ENCODE measurements at places on chromosomes 5 and 9. TPM values are rescaled to one million over a fixed set of nuclear protein-coding genes. Genes with fewer than 3 reads are reported as not detected.

The IL7R gene
- total RNA-seq = 147 TPM

DNA sequence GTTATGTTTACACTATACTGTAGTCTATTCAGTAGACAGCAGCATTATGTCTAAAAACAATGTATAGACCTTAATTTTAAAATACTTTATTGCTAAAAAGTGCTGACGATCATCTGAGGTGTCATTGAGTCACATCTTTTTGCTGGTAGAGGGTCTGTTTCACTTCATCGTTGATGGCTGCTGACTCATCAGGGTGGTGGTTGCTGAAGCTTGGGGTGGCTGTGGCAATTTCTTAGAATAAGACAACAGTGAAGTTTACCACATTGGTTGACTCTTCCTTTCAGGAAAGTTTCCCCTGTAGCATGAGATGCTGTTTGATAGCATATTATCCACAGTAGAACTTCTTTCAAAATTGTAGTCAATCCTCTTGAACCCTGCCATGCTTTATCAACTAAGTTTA lies 150.3 kb downstream of the FBXL7 start:
- no peak overlapping the region for H3K27ac ChIP-seq
- H3K36me3 ChIP-seq = no peaks in the 10 kb centered on the region
- no peaks in the 10 kb centered on the region for H3K4me1 ChIP-seq
- H3K4me3 ChIP-seq = no peak overlapping the region
- DNase-seq = no peak

GRCh38 chr9:101999441-101999840 lies 261.0 kb upstream of the GRIN3A start:
- H3K4me1 ChIP-seq = no peaks in the 10 kb centered on the region
- peaks cover 7% of the 10 kb centered on the region for H3K27me3 ChIP-seq
- no peak overlapping the region for H3K27ac ChIP-seq
- no peak overlapping the region for H3K4me3 ChIP-seq

The TNFSF15 gene
- 0.62 TPM for total RNA-seq

The SH3PXD2B gene
- total RNA-seq = 1.1 TPM

DNA sequence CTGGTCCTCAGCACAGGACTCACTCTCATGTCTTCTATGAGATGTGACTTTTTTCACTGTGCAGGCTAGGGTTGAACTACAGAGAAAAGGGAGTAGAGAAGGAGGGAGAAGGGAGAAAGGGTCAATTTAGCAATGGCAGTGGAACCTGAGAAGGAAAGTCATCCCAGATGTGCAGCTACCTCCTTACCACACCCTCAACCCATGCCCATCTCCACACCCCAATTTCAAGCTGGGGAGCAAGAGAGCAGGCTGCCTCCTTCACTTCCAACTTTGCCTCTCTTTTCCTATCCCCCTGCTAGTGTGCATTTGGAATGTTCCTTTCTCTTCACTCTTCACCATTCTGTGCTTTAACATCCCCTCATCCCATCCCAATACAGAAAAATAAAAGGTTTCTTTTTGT lies 163.5 kb upstream of the MAP3K1 start:
- H3K27ac ChIP-seq = no peak overlapping the region
- H3K27me3 ChIP-seq = no peaks in the 10 kb centered on the region
- no peak for DNase-seq
- H3K4me3 ChIP-seq = no peak overlapping the region
- H3K36me3 ChIP-seq = no peaks in the 10 kb centered on the region

The PHF24 gene
- total RNA-seq = not detected

The F2RL1 gene
- total RNA-seq = 3.0 TPM

The FOXD4L5 gene
- 0.10 TPM for total RNA-seq

DNA sequence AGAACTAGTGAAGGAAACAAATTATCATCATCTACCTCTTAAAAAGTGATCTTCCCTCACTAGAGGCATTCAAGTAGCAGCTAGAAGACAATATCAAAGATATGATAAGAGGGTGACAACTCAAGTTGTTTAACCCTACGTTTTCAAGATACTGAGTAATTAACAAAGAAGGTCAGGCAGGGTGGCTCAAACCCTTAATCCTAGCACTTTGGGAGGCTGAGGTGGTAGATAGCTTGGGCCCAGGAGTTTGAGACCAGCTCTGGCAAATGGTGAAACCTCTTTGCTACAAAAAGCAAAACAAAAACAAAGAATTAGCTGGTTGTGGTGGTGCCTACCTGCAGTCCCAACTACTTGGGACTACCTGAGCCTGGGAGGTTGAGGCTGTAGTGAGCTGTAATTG lies 408.2 kb upstream of the TUSC1 start:
- DNase-seq = no peak
- no peaks in the 10 kb centered on the region for H3K4me1 ChIP-seq
- H3K36me3 ChIP-seq = no peaks in the 10 kb centered on the region
- no peaks in the 10 kb centered on the region for H3K27me3 ChIP-seq

The CXCL14 gene
- total RNA-seq = not detected

- H3K36me3 ChIP-seq = no peaks in the 10 kb centered on the region
- H3K27ac ChIP-seq = no peak overlapping the region
These were observed 62.4 kb downstream of the ZNF608 start for GRCh38 chr5:124683917-124684555.

GRCh38 chr5:120151181-120151580 lies 312.9 kb upstream of the PRR16 start:
- H3K27me3 ChIP-seq = no peaks in the 10 kb centered on the region
- no peak overlapping the region for H3K4me3 ChIP-seq
- no peaks in the 10 kb centered on the region for H3K36me3 ChIP-seq
- no peak overlapping the region for H3K27ac ChIP-seq
- H3K4me1 ChIP-seq = no peaks in the 10 kb centered on the region
- DNase-seq = no peak

DNA sequence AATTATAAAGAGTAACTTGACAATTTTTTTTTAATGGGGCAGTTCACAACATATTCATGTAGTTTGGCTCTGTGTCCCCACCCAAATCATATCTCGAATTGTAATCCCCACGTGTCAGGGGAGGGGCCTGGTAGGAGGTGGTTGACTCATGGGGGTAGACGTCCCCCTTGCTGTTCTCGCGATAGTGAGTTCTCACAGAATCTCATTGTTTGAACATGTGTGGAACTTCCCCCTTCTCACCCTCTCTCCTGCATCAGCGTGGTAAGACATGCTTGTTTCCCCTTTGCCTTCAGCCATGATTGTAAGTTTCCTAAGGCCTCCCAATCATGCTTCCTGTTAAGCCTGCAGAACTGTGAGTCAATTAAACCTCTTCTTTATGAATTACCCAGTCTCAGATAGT lies 40.7 kb downstream of the FBXW11 start:
- peak; percentile 57 for DNase-seq
- peaks cover 16% of the 10 kb centered on the region for H3K36me3 ChIP-seq
- no peaks in the 10 kb centered on the region for H3K27me3 ChIP-seq
- H3K4me1 ChIP-seq = peaks cover 72% of the 10 kb centered on the region
- peak overlapping the region; percentile 79 for H3K27ac ChIP-seq

- H3K36me3 ChIP-seq = no peaks in the 10 kb centered on the region
- H3K4me1 ChIP-seq = peaks cover 21% of the 10 kb centered on the region
- no peak overlapping the region for H3K4me3 ChIP-seq
- no peak overlapping the region for H3K27ac ChIP-seq
- no peaks in the 10 kb centered on the region for H3K27me3 ChIP-seq
These were observed 68.2 kb downstream of the SLC1A1 start for GRCh38 chr9:4558371-4558998.

The CD14 gene
- 0.14 TPM for total RNA-seq

The SPAAR gene
- not detected for total RNA-seq

The ENHO gene
- 0.27 TPM for total RNA-seq

GRCh38 chr9:129885018-129885669 lies 49.9 kb downstream of the USP20 start:
- peaks cover 47% of the 10 kb centered on the region for H3K4me1 ChIP-seq
- DNase-seq = peak; percentile 72
- peaks cover 20% of the 10 kb centered on the region for H3K36me3 ChIP-seq
- peak overlapping the region; percentile 92 for H3K4me3 ChIP-seq
- no peaks in the 10 kb centered on the region for H3K27me3 ChIP-seq

- peaks cover 9% of the 10 kb centered on the region for H3K4me1 ChIP-seq
- no peak for DNase-seq
- no peak overlapping the region for H3K4me3 ChIP-seq
- H3K27ac ChIP-seq = no peak overlapping the region
- H3K36me3 ChIP-seq = no peaks in the 10 kb centered on the region
- no peaks in the 10 kb centered on the region for H3K27me3 ChIP-seq
These were observed 91.2 kb downstream of the DCP2 start for GRCh38 chr5:113067635-113068344.

The PCDHB5 gene
- not detected for total RNA-seq

GRCh38 chr9:129604766-129605163 lies 16.1 kb downstream of the C9orf50 start:
- DNase-seq = no peak
- peaks cover 29% of the 10 kb centered on the region for H3K4me1 ChIP-seq
- H3K36me3 ChIP-seq = no peaks in the 10 kb centered on the region
- no peak overlapping the region for H3K27ac ChIP-seq
- no peaks in the 10 kb centered on the region for H3K27me3 ChIP-seq
- no peak overlapping the region for H3K4me3 ChIP-seq

DNA sequence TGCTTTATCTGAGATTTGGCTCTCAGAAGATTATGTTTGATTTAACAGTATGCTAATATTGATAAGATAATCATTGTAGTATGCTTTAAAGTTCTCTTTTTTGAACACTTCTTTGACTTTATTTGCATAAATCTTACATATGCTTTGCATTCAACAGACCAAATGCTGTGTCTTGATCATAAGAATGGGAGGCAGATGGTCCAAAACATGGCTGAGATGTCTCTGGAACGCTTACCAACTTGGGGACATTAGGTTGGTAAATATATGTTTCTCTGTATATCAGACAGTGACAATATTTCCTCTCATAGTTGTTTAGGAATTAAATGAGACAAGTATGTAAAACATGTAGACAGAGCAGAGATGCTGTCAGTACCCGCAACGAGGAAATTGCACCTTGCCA lies 197.9 kb upstream of the CTNND2 start:
- no peaks in the 10 kb centered on the region for H3K4me1 ChIP-seq
- H3K4me3 ChIP-seq = no peak overlapping the region
- DNase-seq = no peak
- H3K27ac ChIP-seq = no peak overlapping the region
- no peaks in the 10 kb centered on the region for H3K27me3 ChIP-seq
- H3K36me3 ChIP-seq = no peaks in the 10 kb centered on the region

GRCh38 chr5:86862093-86862492 lies 244.4 kb downstream of the COX7C start:
- H3K4me1 ChIP-seq = no peaks in the 10 kb centered on the region
- no peak overlapping the region for H3K4me3 ChIP-seq
- no peak overlapping the region for H3K27ac ChIP-seq
- peaks cover 4% of the 10 kb centered on the region for H3K27me3 ChIP-seq
- H3K36me3 ChIP-seq = no peaks in the 10 kb centered on the region

- DNase-seq = no peak
- no peaks in the 10 kb centered on the region for H3K36me3 ChIP-seq
- no peak overlapping the region for H3K27ac ChIP-seq
- no peaks in the 10 kb centered on the region for H3K4me1 ChIP-seq
These were observed 8.9 kb downstream of the UBE2QL1 start for GRCh38 chr5:6457592-6457991.

The SLC1A1 gene
- not detected for total RNA-seq

- H3K36me3 ChIP-seq = no peaks in the 10 kb centered on the region
- H3K4me1 ChIP-seq = peaks cover 9% of the 10 kb centered on the region
- no peaks in the 10 kb centered on the region for H3K27me3 ChIP-seq
- no peak overlapping the region for H3K4me3 ChIP-seq
These were observed 12.1 kb upstream of the NCS1 start for GRCh38 chr9:130159915-130160670.

DNA sequence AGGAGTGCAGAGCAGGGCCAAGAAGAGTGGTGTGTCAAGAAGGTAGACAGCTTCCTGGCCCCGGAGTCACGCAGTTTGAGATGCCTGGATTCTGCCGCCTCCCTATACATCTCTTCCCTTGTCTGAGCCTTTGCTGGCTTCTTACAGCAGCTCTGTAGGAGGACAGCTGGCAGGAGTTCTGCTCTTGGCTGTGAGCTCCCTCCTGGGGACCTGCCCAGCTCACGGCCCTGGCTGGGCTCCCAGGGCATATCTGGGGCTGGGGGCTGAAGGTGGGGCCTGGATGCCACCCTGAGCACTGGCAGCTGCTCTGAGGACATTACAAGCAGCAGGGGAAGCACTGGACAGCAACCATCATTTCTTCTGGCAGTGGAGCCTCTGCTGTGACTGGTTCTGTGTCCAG lies 786 bp upstream of the TSSK1B start:
- DNase-seq = no peak
- H3K27me3 ChIP-seq = no peaks in the 10 kb centered on the region
- no peaks in the 10 kb centered on the region for H3K36me3 ChIP-seq
- no peak overlapping the region for H3K4me3 ChIP-seq
- H3K27ac ChIP-seq = no peak overlapping the region

The PCDHB9 gene
- total RNA-seq = not detected

- no peaks in the 10 kb centered on the region for H3K36me3 ChIP-seq
- H3K27me3 ChIP-seq = no peaks in the 10 kb centered on the region
- no peaks in the 10 kb centered on the region for H3K4me1 ChIP-seq
- H3K27ac ChIP-seq = no peak overlapping the region
These were observed 671.8 kb upstream of the SEMA6A start for GRCh38 chr5:117246424-117246823.

- no peaks in the 10 kb centered on the region for H3K36me3 ChIP-seq
- no peaks in the 10 kb centered on the region for H3K27me3 ChIP-seq
- DNase-seq = no peak
- no peak overlapping the region for H3K27ac ChIP-seq
- peaks cover 6% of the 10 kb centered on the region for H3K4me1 ChIP-seq
These were observed 69.5 kb downstream of the GRIA1 start for GRCh38 chr5:153559926-153560325.
